RKO (cell line): ENCODE measurements at places on chromosomes 4 and X.

DNA sequence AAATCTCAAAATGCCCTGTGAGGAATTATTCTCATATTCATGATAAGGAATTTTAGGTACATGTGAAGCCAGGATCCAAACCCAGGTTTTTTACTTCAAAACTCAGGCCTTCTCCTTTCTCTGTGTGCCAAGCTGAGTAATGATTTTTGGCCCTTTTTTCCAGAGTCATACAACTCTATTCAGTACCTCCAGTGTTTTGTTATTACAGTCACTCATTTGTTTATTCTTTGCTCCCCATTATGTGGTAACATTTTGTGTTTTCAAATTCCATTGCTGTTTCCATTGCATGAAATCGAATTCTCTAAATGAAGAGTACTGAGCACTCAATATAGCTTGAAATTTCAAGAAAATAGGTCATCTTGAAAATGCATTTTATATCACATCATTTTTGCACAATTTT is 315.4 kb downstream of the NR3C2 start:
- no peak for DNase-seq

DNA sequence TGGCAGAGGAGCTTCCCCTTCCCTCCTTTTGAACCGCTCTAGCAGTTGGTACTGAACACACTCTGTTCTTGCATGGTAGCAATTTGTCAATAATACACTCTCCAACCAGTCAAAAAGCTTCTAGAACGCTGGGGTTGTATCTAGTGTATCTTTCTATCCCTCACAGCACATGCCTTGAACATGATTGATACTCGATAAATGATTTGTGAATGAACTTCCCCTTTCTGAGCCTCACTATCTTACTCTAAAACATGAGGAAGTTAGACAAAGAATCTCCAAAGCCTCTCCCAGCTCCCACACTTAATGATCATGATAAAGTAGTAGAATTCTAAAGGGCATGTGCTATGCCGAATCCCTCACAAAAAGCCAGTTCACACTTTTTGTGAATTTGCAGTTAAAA is 64.4 kb downstream of the DLG3 start:
- DNase-seq: no peak

DNA sequence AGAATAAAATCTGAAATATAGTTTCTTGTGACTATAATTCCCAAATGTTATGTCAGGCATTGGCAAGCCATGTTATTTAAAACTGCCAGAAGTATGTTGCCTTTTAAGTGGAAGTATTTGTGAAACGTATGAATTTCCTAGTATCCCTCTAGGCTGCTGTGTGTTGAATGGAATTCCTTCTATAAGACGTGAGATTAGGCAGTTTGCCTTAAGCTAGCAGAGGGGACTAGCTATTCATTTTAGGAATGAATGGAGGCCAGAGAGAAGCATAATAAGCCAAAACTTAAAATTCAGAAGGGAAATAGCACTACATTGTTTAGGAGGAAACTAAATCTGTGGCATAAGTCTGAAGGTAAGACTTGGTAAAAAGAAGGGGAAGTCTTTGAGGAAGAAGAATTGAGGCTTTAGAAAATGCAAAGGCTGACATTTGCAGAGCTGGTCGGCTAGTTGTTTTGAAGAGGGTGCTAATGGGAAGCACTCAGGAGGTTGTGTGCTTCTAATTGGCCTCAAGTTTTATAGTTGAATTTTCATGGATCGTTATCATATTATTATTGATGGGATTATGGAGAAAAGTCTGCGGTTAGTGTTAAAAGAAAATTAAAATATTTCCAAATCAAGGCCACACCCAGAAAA is 57.1 kb downstream of the TMEM131L start:
- no peak for DNase-seq

DNA sequence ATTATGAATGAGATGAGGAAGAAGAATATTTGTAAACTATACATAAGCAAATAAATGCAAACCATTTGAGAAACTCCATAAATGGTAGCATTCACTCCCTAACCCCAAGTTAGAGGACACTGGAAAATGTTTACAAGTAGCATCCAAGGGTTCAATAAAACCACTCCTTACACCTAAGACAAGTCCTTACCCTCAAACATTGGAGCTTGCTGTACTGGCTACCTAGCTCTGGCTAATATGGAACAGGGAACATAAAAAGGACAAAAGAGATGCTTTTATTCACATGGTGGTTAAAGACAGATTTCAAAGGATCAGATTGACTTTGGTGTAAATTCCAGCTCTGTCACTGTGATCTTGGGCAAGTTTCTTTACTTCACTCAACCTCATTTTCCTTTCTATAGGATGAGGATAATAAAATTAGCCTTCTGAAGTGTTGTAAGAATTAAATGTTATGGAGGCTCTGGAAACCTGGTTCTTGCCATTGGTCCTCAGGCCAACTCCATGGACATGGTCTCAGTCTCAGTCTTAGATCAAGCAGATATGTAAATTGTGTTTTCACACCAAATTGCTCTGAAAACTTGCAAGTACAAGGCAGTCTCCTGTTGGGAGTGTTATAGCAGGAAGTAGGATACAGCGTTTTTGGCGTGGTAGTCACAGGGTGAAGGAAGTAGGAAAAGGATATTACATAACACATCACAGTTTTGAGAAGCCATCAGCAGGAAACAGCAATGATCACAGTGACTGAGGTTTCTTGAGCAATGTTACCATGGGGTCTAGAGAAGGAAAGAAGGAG is 3.3 kb downstream of the CXCL1 start:
- DNase-seq: no peak
